ENCODE measurements at places on chromosomes 3 and 15. TPM values are rescaled to one million over a fixed set of nuclear protein-coding genes. Genes with fewer than 3 reads are reported as not detected.

The GATM gene
- total RNA-seq, result 0.28 TPM

The FBXO40 gene
- total RNA-seq, result not detected

The FRMD5 gene
- total RNA-seq, result 5.4 TPM

The ARGFX gene
- not detected for total RNA-seq

The SLC38A3 gene
- 0.36 TPM for total RNA-seq

- DNase-seq, result no peak
Observed at GRCh38 chr3:79881431-79881830, 113.6 kb upstream of the ROBO1 start.

DNA sequence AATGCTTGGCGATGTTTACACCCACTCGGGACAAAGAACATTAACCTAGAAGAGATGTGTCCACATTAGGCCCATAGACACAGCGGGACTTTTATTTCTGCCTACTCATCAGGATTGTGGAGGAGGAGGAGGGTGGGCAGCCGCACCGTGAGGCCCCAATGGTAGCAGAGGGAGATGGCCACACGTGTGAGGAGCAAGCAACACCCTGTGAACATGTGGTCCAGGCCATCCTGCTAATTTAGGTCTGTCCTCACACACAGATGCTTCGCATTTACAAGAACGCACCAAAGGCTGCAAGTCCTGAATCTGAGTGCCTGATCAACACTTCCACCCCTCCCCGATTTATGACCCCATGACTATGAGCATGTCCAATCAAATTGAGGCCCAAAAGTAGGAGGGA lies 560.0 kb downstream of the GABRG3 start:
- no peak for DNase-seq

GRCh38 chr15:69222002-69222474 lies 61.6 kb downstream of the GLCE start:
- no peak for DNase-seq
